Aortic smooth muscle cell (primary cell): ENCODE measurements at places on chromosomes 3 and 15. TPM values are rescaled to one million over a fixed set of nuclear protein-coding genes. Genes with fewer than 3 reads are reported as not detected.

Gene PPM1L
- total RNA-seq: 7.1 and 10.7 TPM in 2 replicates

Gene P2RY13
- not detected in 2 replicates for total RNA-seq

Gene EDEM1
- total RNA-seq: 20.6 and 22.2 TPM in 2 replicates

Gene TMEM207
- total RNA-seq: not detected in 2 replicates

Gene CCR8
- total RNA-seq: not detected in 2 replicates

Gene GLT8D1
- 120 and 126 TPM in 2 replicates for total RNA-seq

Gene GMNC
- under 0.01 TPM in 1 of 2 replicates, not detected in the other for total RNA-seq

Gene XCR1
- not detected in 2 replicates for total RNA-seq

Gene TGM5
- not detected in 2 replicates for total RNA-seq

Gene GCSAM
- not detected in 2 replicates for total RNA-seq

Gene TRPM1
- total RNA-seq: not detected in 2 replicates

Gene EXD1
- total RNA-seq: not detected in 2 replicates

Gene ISLR
- 69.2 and 95.8 TPM in 2 replicates for total RNA-seq

Gene KBTBD12
- 0.12 TPM in 1 of 2 replicates, not detected in the other for total RNA-seq

Gene SERPINI2
- total RNA-seq: not detected in 2 replicates

Gene GHRL
- total RNA-seq: not detected in 2 replicates

Gene ARL6IP5
- 150 and 163 TPM in 2 replicates for total RNA-seq

Gene ROPN1B
- total RNA-seq: not detected in 2 replicates

Gene GNAT1
- total RNA-seq: not detected in 2 replicates

Gene ST8SIA2
- total RNA-seq: not detected in 2 replicates

Gene DOCK3
- total RNA-seq: 0.25 and 0.53 TPM in 2 replicates

Gene CP
- total RNA-seq: 17.2 and 63.3 TPM in 2 replicates
